ENCODE measurements at places on chromosomes 12 and 14. TPM values are rescaled to one million over a fixed set of nuclear protein-coding genes. Genes with fewer than 3 reads are reported as not detected.

The CCT2 gene
- polyA plus RNA-seq = 243 TPM

The SLC25A21 gene
- 3.1 TPM for polyA plus RNA-seq

The RD3L gene
- not detected for polyA plus RNA-seq

The EFS gene
- polyA plus RNA-seq = 53.0 TPM

The AHNAK2 gene
- 2.1 TPM for polyA plus RNA-seq

The RAN gene
- polyA plus RNA-seq = 620 TPM

The MSI1 gene
- polyA plus RNA-seq = 19.7 TPM

The OTUB2 gene
- 4.9 TPM for polyA plus RNA-seq

The RNASE7 gene
- 0.91 TPM for polyA plus RNA-seq

The TAS2R9 gene
- polyA plus RNA-seq = not detected

The HNF1A gene
- polyA plus RNA-seq = 16.2 TPM

The RFX4 gene
- polyA plus RNA-seq = 0.12 TPM
